ENCODE measurements at places on chromosomes 2 and 18.

GRCh38 chr18:78525366-78526111 is 454.1 kb upstream of the SALL3 start:
- H3K4me3 ChIP-seq, result no peak overlapping the region
- no peak overlapping the region for H3K27ac ChIP-seq
- H3K36me3 ChIP-seq, result no peaks in the 10 kb centered on the region
- no peak for DNase-seq

DNA sequence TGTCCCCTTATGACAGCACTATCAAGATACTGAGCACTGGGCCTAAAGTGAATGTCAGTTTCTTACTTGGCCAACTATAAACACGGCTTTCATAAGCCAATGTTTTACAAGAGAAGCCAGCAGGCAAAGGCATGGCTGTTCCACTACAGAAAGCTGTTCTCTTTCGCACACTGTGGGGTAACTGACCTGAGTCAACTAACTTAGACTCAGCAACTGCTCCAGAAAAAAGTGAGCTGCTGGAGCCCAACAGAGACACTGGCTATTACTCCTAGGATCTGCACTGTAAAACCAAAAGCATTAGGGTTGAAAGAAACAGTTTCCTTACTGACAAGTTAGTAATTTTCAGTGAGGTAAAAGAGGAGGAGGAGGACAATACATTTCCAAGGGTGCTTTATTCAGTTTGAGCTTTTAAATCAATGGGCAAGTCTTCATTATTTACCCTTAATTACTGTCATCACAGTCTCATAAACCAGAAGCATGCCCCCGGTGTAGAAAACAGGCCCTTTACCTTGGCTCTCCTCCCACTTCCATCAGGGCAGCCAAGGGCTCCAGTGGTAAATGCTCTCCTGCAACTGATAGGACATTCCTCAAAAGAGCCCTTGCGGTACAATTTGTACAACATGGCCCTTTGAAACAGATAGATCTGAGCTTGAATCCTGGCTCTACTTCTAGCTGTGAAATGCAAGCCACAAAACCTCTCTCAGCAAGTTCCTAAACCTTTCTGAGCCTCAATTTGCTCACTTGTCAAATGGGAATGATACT is 275.7 kb downstream of the PDE11A start:
- H3K4me3 ChIP-seq, result no peak overlapping the region
- no peaks in the 10 kb centered on the region for H3K4me1 ChIP-seq
- no peak for DNase-seq
- peaks cover 15% of the 10 kb centered on the region for H3K27me3 ChIP-seq

GRCh38 chr2:144514616-144515091 is 5.3 kb downstream of the ZEB2 start:
- peak overlapping the region; percentile 80 for H3K4me3 ChIP-seq
- H3K4me1 ChIP-seq, result peaks cover 58% of the 10 kb centered on the region
- no peak for DNase-seq
- H3K36me3 ChIP-seq, result peaks cover 8% of the 10 kb centered on the region
- no peaks in the 10 kb centered on the region for H3K27me3 ChIP-seq

- peaks cover 33% of the 10 kb centered on the region for H3K27me3 ChIP-seq
- no peak overlapping the region for H3K4me3 ChIP-seq
Observed at GRCh38 chr2:161625996-161626395, 1.8 kb downstream of the SLC4A10 start.

- peaks cover 76% of the 10 kb centered on the region for H3K4me1 ChIP-seq
- peak overlapping the region; percentile 90 for H3K4me3 ChIP-seq
- H3K36me3 ChIP-seq, result peaks cover 2% of the 10 kb centered on the region
- no peaks in the 10 kb centered on the region for H3K27me3 ChIP-seq
- peak overlapping the region; percentile 80 for H3K27ac ChIP-seq
Observed at GRCh38 chr2:39435234-39435633, 1.9 kb downstream of the MAP4K3 start.

GRCh38 chr2:210859314-210859713 is 302.9 kb downstream of the CPS1 start:
- H3K27ac ChIP-seq, result no peak overlapping the region
- H3K4me3 ChIP-seq, result no peak overlapping the region
- DNase-seq, result no peak
- H3K4me1 ChIP-seq, result peaks cover 5% of the 10 kb centered on the region
- H3K27me3 ChIP-seq, result no peaks in the 10 kb centered on the region

DNA sequence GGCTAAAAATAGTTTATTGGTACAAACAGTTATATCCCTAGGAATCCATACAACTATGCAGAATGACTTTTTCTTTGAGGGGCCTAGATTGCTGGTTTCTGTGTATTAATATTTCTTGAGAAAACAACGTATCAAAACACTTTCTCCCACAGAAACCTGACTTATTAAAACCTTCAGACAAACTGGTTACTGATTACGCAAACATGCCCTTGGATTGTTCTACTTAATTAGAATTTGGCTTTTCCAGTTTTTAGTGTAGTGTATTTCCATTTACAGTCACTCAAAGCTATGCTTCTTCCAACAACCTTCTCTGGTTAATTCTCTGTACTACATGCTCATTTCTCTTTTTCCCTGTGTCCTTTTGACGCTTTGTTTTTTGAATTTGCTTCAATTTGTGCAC is 20.0 kb downstream of the VAPA start:
- peaks cover 26% of the 10 kb centered on the region for H3K4me1 ChIP-seq
- peaks cover 37% of the 10 kb centered on the region for H3K36me3 ChIP-seq
- H3K27me3 ChIP-seq, result no peaks in the 10 kb centered on the region
- H3K27ac ChIP-seq, result peak overlapping the region; percentile 6

DNA sequence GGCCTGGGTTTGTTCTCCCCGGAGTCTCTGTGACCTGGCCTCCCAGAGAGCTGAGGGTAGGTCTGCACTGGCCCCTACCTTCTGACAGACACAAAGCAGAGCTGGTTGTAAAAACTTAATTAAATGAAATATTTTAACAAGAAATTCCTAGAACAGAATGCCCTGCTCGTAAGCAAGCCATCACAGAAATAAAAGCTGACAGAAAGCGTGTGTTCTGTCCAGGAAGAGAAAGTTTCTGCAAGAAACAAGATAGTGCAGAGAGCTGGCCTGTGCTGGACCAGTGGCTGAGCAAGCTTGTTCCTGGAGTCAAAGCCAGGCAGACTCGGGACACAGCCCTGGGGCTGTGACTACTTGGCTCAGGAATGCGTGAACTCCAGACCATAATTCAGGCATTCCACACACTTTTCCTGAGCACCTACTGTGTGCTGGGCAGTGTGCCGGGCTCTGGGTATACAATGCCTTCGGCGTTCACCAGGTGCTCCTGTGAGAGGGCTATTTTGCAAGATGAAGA is 51.6 kb downstream of the APOB start:
- no peak overlapping the region for H3K4me3 ChIP-seq
- peak overlapping the region; percentile 83 for H3K27ac ChIP-seq
- H3K27me3 ChIP-seq, result no peaks in the 10 kb centered on the region
- peaks cover 56% of the 10 kb centered on the region for H3K4me1 ChIP-seq
- no peak for DNase-seq

- no peak overlapping the region for H3K27ac ChIP-seq
- peaks cover 9% of the 10 kb centered on the region for H3K4me1 ChIP-seq
- no peaks in the 10 kb centered on the region for H3K27me3 ChIP-seq
- no peaks in the 10 kb centered on the region for H3K36me3 ChIP-seq
- no peak overlapping the region for H3K4me3 ChIP-seq
Observed at GRCh38 chr2:68769586-68770270, 35.1 kb downstream of the ARHGAP25 start.

DNA sequence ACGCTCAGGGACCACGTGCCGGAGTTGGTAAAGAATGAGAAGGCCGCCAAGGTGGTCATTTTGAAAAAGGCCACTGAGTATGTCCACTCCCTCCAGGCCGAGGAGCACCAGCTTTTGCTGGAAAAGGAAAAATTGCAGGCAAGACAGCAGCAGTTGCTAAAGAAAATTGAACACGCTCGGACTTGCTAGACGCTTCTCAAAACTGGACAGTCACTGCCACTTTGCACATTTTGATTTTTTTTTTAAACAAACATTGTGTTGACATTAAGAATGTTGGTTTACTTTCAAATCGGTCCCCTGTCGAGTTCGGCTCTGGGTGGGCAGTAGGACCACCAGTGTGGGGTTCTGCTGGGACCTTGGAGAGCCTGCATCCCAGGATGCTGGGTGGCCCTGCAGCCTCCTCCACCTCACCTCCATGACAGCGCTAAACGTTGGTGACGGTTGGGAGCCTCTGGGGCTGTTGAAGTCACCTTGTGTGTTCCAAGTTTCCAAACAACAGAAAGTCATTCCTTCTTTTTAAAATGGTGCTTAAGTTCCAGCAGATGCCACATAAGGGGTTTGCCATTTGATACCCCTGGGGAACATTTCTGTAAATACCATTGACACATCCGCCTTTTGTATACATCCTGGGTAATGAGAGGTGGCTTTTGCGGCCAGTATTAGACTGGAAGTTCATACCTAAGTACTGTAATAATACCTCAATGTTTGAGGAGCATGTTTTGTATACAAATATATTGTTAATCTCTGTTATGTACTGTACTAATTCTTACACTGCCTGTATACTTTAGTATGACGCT is 5.8 kb downstream of the MYCN start:
- no peak overlapping the region for H3K27ac ChIP-seq
- no peak for DNase-seq
- H3K4me1 ChIP-seq, result peaks cover 15% of the 10 kb centered on the region
